SK-MEL-5 (cell line): ENCODE measurements at places on chromosomes 7 and 10. TPM values are rescaled to one million over a fixed set of nuclear protein-coding genes. Genes with fewer than 3 reads are reported as not detected.

Gene CYP26A1
- total RNA-seq: not detected in 2 replicates

Gene TEX47
- total RNA-seq: not detected in 2 replicates

Gene ATRNL1
- total RNA-seq: 41.9 and 43.6 TPM in 2 replicates

Gene SLC13A4
- total RNA-seq: 0.21 TPM in 1 of 2 replicates, not detected in the other

Gene COBL
- 8.6 and 9.2 TPM in 2 replicates for total RNA-seq

Gene ZNF775
- 10.4 and 10.5 TPM in 2 replicates for total RNA-seq

Gene TMEM178B
- total RNA-seq: 0.21 and 0.48 TPM in 2 replicates

Gene PTPRZ1
- total RNA-seq: 36.8 and 39.0 TPM in 2 replicates

Gene C10orf95
- not detected in 2 replicates for total RNA-seq

Gene C7orf57
- total RNA-seq: 0.48 and 0.79 TPM in 2 replicates

Gene TRIM74
- not detected in 2 replicates for total RNA-seq

GRCh38 chr7:116327752-116328151 lies 117.4 kb downstream of the TES start:
- DNase-seq: no peak

- DNase-seq: no peak
These were observed 102.8 kb upstream of the RET start for GRCh38 chr10:42973870-42974692.

DNA sequence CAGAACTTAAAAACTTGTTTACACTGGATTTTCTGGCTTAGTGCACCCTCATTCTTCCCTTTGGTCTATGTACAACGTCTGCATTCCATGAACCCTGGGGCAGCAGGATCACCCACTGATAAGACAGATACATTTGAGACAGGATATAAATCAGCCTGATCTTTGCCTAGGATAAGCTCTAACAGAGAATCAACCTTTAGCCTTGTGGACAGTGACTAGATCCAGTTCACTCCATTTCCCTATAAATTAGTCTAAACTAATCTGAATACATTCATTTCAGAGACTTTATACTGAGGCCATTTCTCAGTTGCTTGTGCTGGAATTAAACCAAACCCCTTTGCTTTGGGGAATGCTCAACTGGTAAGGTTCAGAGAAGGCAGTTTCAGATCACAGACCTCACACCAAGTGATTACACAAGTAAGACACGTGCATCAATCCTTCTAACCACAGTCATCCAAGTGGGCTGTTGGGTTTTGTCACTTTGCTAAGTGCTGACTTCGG lies 639.8 kb upstream of the FZD8 start:
- no peak for DNase-seq

DNA sequence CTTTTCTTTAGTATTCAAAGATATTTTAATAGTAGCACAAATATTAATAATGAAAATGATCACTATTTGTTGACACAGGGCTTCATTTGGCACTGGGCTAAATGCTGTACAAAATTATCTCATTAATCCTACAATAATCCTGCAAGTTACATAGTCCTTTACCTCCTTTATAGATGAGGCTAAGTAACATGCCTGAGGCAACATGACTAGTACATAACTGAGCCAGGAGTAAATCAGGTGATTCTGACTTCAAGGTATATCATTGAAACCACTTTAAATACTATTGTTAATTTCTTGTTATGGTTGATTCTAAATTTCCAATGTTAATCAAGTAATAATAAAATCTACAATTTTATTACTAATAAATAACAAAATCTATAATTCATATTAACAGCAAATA lies 39.8 kb downstream of the SEM1 start:
- DNase-seq: no peak

- DNase-seq: no peak
These were observed 186.4 kb upstream of the RHOBTB1 start for GRCh38 chr10:61130366-61130765.

- no peak for DNase-seq
These were observed 205.8 kb upstream of the SHH start for GRCh38 chr7:156017916-156018700.

DNA sequence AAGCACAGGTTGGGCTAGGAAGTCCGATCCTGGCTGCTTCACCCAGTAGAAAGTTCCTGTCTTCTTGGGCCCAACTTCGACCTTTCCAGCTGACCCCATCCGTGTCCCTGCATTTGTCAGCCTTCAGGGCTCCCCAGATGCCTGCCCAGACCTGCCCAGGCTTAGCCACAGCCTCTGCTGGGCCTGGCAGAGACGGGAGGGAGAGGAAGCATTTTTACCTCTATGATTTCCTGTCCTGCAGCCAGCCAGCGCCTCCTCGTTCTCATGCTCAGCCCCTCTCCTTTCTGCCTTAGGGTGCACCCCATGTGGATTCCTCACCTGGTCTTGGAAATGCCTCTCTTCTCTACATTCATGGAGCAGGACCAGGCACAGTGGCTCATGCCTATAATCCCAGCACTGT lies 3.7 kb downstream of the METTL27 start:
- DNase-seq: no peak

DNA sequence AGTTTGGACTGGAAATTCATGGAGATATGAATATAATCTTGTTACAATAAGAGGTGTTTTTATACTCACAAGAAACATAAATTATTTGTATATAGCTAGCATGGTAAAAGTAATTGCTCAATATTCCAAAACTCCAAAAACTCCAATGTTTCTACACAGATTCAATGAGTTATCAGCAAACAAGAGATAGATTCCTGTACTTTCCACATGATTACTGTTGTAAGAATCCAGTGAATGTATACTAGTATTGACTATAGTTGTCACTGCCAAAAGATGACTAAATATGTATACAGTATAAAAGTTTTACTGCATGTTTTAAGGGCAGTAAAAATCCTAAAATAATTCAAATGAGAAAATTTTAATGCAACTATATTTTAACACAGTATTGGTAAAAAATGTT lies 10.7 kb downstream of the ATOH7 start:
- no peak for DNase-seq

GRCh38 chr7:50206453-50207250 lies 97.9 kb upstream of the IKZF1 start:
- no peak for DNase-seq

- DNase-seq: peak; percentile 69
These were observed 105.1 kb downstream of the C10orf90 start for GRCh38 chr10:126565441-126565840.

GRCh38 chr10:115762029-115762428 lies 511.0 kb downstream of the GFRA1 start:
- DNase-seq: no peak

- DNase-seq: peak; percentile 69
These were observed 166.9 kb upstream of the RNF32 start for GRCh38 chr7:156473476-156474240.

DNA sequence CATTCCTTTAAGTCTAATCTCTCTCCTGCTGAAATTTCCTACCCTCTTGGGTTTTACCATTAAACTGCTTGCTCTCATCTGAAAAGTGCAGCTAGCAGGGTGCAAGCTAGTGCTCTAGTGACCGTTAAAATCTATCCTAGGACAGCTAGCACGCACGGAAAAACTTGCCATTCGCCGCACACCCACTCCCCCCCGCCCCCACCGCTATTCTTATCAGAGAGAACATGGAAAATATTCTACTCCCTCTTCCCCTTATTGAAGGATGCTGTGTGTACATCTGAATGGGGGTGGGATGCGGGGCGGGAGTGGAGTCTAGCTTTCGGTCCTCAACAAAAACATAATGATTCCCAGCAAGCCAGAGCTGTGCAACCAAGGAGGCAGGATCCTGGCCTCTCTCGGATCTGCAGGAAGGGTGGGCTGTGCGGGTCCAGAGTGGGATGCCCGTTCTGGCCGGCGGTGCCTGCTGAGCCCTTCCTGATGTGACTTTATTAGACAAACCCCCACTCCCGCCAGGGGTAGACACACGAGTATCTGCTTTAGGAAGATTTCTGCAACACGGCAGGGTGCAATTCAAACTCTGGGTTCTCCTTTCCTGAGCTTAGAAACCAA lies 1.1 kb upstream of the ADRA2A start:
- no peak for DNase-seq

DNA sequence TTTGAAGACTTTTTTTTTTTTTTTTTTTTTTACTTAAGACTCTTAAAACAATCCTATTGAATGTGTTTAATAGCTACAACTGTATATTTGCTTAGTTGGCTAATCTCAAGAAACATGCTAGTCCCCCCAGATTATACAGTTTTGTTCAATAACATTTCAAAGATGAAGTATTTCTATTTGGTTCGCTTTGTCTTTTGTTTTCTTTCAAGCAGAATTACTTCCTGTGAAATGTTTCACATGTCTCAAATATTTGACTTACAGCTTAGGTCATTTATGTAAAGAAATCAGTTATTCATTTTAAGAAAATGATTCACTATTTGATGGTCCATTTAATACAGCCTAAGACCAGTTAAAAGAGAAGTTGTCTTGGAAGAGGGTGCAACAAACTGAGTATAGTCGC lies 12.8 kb upstream of the LAMB1 start:
- DNase-seq: peak; percentile 38

DNA sequence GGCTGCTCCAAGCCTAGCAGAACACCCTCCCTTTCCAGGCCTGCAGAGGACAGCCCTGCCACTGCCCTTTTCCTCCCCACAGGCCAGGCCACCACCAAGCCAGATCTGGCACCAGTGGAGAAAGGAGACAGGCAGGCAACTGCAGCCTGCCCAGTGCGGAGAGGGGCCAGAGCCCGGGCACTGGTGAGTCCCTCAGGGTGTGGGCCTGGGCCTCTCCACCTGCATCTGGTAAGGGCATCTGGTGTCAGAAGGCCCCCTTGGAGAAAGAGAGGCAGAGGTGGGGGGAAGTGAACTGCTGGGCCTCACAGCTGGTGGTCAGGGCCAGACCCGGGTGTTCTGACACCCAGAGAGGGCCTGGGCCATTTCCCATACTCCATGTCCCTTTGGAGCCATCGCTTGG lies 27.9 kb downstream of the ZNF783 start:
- DNase-seq: no peak

DNA sequence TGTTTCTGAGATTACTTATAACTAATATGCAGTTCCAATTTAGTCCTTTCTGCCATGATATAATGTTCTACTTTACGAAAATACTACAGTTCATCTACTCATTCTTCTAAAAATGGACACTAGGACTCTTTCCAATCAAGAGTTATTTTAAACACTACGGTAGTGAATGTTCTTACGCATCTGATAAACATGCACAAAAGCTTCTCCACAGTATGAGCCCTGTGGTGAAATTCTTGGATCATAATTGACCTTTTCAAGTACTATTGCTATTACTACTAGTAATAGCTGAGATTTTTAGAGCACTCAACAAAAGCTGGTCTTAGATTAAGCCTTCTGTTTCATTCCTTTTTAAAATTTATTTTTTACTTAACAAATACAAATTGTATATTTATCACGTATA lies 106.4 kb downstream of the CH25H start:
- peak; percentile 32 for DNase-seq

GRCh38 chr7:40015790-40016296 lies 65.8 kb downstream of the CDK13 start:
- DNase-seq: no peak

- DNase-seq: peak; percentile 72
These were observed 700.0 kb upstream of the PCDH15 start for GRCh38 chr10:55500931-55501559.

GRCh38 chr10:86121200-86121599 lies 245.4 kb downstream of the GRID1 start:
- no peak for DNase-seq

DNA sequence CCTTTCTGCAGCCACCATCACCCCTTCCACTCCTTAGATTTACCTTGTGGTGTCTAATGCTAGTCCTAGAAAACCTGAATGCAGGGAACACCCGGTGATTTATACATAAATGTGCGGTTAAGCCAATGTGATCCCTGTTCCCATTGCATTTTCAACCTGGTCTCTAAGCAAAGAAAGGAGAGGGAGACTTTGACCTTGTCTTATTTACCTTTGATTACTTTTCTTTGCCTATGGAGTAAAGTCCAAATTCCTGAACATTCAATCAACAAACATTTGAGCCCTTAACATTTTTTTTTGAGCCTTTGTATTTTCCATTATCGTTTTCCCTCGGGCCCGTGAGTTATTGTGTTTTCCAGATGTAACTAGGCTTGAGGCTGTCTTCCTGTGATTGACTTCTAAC lies 233.9 kb downstream of the ZNF248 start:
- DNase-seq: no peak

- DNase-seq: no peak
These were observed 461.0 kb downstream of the PTPRN2 start for GRCh38 chr7:158126661-158127060.

- no peak for DNase-seq
These were observed 199.3 kb upstream of the MDFIC start for GRCh38 chr7:114722562-114722961.

DNA sequence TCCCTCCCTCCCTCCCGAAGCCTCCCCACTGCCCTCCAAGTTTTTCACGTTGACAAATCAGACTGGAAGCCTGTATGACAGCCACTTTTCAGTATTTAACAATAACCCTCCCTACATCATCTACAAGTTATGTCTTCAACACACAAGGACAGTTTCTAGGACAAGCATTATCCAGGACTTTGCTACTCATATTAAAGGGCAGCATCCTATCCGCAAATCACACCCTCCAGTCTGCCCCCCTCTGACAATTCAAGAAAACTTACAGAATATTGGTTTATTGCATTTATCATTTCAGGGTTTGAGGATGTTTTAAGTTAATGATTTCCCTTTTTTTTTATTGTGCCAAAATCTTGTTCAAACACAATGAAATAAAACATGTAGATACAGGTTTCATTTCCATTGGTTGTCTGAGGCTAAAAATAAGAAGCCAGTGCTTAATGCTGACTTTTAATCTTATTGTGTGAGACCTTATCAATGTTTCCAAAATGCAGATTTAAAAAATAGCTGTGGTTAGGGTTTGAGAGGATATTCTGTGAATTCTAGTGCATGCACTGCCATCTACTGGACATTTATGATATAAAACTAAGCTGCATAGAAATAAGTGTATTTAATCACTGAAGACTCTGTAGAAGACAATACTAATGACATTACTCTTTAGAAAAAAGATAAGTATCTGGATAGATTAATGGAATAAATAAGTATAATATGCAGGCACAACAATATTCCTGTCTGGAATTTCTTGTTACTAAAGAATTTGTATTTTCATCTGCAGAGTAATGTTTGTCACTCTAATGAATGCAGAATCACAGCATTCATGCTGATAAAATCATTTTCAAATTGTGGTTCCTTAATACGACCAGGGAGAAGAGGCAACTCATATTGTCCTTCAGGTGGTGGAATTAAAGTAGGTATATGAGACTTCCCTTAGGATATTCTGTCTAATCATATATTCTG lies 64.1 kb downstream of the CAV1 start:
- DNase-seq: peak; percentile 85

GRCh38 chr7:55131142-55131929 lies 112.5 kb downstream of the EGFR start:
- no peak for DNase-seq

DNA sequence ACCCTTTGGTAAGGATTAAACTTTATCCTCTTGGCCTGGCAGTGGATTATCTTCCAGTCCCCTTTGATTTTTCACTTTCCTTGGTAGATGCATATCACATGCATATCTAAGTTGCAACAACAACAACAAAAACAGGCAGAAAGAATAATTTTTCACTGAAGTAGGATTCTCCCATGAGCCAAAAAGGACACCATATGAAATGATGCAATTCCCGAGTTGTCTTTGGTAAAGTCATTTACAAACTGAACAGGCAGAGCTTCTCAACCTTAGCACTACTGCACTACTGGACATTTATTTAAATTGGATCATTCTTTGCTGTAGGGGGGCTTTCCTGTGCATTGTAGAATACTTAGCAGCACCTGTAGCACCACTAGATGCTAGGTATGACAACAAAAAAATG lies 195.0 kb downstream of the RELN start:
- no peak for DNase-seq

GRCh38 chr10:24416248-24416647 lies 207.3 kb downstream of the KIAA1217 start:
- no peak for DNase-seq

- DNase-seq: no peak
These were observed 334.8 kb downstream of the WDR11 start for GRCh38 chr10:121185816-121186455.

GRCh38 chr7:128100949-128101713 lies 69.9 kb upstream of the LRRC4 start:
- no peak for DNase-seq
